Common myeloid progenitor, CD34-positive (primary cell): ENCODE measurements at places on chromosomes 7 and 10.

DNA sequence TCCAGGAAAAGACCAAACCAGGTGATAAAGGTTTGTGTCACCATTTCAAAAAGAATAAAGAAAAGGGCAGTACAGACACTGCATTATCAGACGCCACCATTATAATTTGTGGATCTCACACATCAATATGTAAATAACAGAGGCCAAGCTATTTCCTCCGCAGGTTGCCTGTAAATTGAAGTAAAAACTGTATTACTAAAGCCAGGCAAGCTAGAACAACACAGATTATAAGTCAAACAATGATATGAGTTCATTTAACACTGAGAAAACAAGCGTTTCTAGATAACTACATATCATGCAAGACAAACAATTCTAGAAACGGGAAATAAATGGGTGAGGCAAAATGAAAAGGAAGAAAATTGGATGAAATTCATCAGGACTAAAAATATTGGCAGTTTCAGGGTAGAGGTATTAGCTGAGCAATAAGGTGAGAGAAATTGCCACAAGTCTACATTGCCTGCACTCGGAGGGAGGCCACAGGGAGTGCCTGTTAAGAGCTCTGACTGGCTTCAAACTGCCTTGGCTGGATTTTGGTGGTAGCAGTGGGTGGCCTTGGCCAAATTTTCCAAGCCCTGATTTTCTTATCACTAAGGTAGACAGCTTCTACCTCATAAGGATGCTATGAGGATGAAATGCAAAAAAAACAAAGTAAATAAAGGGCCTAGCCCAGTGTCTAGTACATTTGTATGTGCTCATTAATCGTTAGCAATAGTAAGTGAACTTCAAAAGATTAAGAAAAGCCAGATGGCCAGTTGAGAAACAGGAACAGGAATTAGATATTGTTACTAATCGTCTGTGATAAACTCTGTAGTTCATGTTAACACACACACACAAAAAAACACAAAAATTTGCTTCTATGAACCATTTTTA, 240.0 kb upstream of the NFE2L3 start:
- DNase-seq: no peak

DNA sequence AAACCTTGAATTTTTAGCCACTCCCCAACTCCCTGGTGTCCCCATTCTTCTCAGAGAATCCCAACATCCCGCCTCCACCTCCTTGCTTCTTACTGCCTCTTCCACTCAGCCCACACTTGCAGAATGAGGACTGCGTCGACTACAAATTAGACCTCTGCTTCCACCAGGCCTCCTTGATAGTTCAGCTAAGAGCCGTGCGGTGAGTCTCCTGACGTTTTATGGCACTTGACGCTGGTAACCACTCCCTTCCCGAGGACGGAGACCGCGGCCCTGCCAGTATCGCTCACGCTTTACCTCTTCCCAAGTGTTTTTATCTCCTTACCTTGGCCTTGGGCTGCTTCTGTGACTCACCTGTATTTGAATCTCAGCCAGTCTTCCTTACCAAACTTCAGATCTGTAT, 31.1 kb downstream of the RBM17 start:
- DNase-seq: no peak

- DNase-seq: no peak
Measured at GRCh38 chr10:96645191-96645721, 58.4 kb upstream of the TM9SF3 start.

DNA sequence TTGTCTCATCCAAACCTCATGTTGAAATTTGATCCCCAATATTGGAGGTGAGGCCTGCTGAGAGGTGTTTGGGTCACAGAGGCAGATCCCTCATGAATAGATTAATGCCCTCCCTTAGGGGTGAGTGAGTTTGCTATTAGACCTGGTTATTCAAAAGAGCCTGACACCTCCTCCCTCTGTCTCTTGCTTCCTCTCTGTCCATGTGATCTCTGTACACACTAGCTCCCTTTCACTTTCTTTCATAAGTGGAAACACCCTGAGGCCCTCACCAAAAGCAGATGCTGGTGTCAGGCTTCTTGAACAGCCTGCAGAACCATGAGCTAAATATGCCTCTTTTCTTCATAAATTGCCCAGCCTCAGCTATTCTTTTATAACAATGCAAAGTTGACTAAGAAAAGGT, 447.1 kb downstream of the MDFIC start:
- DNase-seq: no peak

DNA sequence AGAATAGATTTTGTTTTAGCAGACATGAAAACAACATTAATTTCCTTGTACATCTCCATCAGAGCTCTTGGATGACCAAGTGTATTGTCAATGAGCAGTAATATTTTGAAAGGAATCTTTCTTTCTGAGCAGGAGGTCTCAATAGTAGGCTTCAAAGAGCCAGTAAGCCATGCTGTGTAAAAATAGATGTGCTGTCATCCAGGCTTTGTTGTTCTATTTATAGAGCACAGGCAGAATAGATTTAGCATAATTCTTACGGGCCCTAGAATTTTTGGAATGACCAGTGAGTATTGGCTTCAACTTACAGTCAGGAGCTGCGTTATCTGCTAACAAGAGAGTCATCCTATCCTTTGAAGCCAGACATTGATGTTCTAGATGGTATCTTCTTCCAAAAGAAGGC, 19.0 kb downstream of the MINPP1 start:
- DNase-seq: no peak

DNA sequence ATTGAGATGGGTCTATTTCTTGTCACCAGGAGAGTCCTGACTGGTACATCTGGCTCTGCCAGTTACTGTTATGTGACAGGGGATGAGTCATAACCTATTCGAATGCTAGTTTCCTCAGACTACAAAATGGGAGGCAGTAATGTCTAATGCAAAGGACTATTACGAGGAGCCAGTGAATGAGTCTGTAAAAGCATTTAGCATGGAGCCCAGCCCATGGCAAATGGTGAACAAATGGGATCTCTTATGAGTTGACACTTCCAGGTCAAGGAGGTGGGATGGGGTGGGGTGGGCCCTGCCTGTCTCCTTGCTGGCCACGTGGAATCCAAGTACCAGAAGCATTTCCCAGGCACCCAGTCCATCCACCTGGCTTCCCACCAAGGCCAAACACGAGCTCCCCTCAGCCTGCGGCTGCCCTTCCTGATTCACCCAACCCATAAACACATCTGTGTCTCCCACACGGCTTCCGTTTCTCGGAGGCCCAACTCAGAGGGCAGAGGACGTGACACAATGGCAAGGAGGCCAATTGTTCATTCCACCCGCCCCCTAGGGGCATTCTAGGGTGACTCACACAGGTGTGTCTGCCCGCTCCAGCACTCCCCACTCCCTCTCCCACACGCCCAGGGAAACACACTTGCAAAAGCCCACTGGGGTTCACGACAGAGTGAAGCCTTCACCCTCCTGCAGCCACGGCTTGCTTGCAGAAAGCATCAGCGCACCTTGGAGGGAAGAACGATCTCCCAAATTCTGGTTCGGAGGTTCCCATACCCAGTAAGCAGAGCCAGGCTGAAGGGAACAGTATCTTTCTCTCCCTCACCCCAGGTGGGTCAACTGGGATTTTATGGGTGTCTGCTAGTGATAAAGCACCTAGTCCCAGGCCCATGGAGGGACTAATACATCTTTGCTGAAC, 109.8 kb downstream of the SH3PXD2A start:
- DNase-seq: no peak

- DNase-seq: no peak
Measured at GRCh38 chr7:74627661-74628411, 29.7 kb upstream of the GTF2I start.

DNA sequence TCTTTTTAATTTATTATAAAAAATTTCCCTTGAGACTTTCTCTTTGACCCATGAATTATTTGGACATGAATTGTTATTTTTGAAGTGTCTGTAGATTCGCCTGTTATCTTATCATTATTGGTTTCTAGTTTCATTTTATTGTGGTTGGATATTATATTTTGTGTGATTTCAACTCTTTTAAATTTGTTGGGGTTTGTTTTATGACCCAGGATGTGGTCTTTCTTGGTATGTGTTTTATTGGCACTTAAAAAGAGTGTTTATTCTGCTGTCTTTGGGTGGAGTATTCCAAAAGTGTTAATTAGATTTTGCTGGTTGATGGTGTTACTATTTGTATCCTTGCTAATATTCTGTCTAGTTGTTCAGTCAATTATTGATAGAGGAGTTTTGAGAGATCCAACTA, 50.5 kb upstream of the GPR141 start:
- DNase-seq: no peak
